ENCODE measurements at places on chromosomes 7 and 10.

DNA sequence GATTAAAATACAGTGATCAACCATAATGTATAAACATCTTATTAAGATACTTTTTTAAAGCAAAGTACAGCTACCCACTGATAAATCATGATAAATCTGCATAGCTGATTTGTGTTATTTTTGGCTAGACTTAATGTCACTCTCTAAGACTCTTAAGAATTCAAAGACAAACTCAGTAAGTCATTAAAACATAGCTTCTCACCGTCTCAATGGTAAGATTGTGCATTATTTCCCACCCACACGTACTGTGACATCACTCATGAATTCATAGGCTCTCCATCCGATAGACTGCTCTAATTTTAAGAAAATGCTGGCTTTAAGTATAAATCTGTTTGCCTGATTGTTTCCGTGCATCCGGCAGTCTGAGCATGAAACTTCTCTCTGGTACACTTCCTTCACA is 266.1 kb downstream of the GLI3 start:
- no peak for DNase-seq

GRCh38 chr7:41472427-41473125 is 230.3 kb downstream of the INHBA start:
- DNase-seq = no peak

- no peak for DNase-seq
Measured at GRCh38 chr7:136884492-136884891, 16.0 kb downstream of the CHRM2 start.

GRCh38 chr7:130397051-130397757 is 16.9 kb downstream of the CPA1 start:
- DNase-seq = no peak
